Bone marrow (tissue), 2 donors: ENCODE measurements at places on chromosomes 1 and 21.
A peak's percentile ranks its signal among the peaks of the same experiment; 100 is the strongest.

DNA sequence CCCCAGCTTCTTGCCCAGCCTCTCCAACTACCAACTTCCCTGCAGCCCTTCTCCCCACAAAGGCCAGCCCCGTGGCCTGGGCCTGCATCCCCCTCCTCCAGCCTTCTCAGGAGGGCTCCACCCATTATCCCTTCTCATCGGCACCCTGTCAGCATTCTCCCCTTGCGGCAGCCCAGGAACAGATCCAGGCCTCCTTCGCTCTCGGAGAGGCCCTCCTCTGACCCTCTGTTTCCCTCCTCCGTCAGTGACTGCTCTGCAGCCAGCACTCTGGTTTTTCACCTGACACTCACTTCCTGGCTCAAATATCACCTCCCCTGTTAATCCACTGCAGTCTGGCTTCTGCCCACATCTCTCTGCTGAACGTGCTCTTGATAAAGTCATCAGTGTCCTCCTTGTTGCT lies 17.5 kb downstream of the ADGRB2 start:
- no peak for DNase-seq

DNA sequence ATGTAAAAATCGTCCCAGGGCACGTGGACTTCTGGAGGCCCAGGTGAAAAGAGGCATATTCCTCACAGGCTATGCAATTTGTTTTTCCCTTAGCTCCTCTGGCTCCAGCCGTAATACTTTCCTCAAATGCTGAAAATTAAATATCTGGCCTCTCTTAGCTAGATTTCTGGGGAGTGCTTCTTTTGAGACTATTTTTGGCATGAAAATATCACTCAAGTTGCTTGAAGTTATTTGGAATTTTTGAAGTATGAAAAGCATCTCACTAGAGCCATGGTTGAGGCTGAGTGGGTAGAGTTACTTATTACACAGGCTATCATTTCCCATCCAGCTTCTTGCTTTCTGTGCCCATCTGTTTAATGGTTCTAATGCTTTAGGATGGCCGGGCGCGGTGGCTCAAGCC lies 59.7 kb downstream of the MYOM3 start:
- no peak for DNase-seq

DNA sequence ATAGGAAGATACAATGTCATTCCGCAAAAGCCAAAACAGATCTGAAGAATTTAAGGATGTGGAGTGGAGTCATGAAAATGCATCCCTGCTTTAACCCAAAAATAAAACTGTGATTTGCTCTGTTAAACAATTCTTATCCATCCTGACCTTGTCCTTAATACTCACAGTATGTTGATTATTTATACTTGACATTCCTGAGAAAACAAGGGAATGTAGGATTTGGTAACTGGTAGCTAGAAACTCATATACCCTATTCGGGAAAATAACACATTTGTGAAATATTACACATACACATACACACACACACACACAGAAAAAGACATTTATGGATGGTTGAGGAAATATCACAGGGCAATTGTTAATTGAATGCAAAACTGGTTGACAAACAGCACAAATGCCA lies 80.2 kb downstream of the FMN2 start:
- DNase-seq: no peak

DNA sequence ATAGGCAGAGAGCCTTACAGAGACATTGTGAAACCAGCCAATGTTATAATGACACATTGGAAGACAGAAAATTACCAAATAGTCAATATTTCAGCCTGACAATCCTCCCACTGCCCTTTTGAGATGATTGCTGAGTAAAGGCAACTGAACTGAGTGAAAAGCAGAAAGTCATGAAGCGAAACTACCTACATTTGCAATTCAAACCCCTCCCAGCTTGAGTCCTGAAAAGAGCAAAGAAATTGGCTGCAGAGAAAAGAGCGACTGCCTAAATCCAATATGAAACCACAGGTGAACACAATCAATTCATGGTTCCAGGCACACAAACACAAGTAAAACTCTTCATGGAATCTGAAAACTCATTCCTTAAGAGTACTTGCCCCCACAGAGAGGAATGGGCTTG lies 143.4 kb upstream of the CHRM3 start:
- DNase-seq: no peak

- no peak for DNase-seq
Measured at GRCh38 chr1:161037661-161038522, 872 bp downstream of the TSTD1 start.

GRCh38 chr1:199791495-199791894 lies 236.0 kb upstream of the NR5A2 start:
- DNase-seq: no peak

- DNase-seq: no peak
Measured at GRCh38 chr1:34190692-34191091, 14.0 kb downstream of the C1orf94 start.

- DNase-seq: peak; percentile 50
Measured at GRCh38 chr1:27992276-27992675, 32.5 kb downstream of the XKR8 start.

GRCh38 chr1:75330624-75331023 lies 196.4 kb downstream of the LHX8 start:
- DNase-seq: no peak

GRCh38 chr1:87684713-87685205 lies 356.1 kb downstream of the LMO4 start:
- DNase-seq: no peak

DNA sequence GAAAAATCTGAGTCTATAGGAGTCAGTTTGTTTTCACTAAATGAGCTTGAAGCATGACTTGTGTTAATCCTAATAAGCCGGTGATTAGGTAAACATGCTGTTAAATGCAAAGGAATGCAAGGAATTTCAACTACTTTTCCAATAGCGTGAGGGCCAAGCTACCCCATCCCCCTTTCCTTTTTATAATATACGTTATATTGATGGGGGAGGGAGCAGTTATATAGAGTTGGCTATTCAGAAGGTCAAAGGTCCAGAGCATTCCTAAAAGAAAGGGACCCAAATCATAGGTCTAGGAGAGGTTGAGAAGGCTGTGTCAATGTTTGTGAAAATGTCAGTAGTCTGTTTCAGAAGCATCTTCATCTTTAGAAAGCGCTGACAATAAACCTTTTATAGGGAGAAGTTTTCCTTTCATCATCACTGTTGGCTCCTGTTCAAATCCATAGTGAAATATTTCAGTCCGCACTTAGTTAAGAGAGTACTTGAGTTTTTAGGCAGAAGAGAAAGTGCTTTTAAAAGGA lies 3.8 kb downstream of the CCN1 start:
- no peak for DNase-seq

DNA sequence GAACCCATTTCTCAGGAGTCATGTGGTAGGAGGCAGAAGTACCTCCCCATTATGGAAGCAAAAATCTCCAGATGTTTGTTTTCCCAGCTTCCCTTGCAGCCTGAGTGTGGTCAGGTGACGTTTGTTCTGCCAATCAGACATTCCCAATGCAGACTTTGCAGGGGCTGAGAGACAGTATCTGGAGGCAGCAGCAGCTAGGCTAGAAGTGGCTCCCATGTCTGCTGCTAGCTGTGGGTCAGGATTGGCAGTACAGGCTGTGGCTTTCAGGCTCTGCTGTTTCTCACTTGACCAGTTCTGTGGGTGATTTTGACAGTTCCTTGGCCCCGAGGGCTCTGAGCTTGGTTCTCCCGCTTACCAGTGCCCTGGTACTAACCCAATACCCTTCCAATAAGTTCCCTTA lies 58.6 kb upstream of the NBPF3 start:
- DNase-seq: no peak

GRCh38 chr1:119815361-119815760 lies 4.1 kb upstream of the REG4 start:
- DNase-seq: no peak

- no peak for DNase-seq
Measured at GRCh38 chr1:242212401-242212800, 213.5 kb upstream of the MAP1LC3C start.

GRCh38 chr1:150887018-150887417 lies at the start of gene CTXND2:
Gene CTXND2, plus strand, starts transcription at chr1:150887136. Its CDS starts 25,179 bp downstream, at chr1:150912315.
- no peak for DNase-seq

- no peak for DNase-seq
Measured at GRCh38 chr1:245288796-245289195, 134.0 kb downstream of the KIF26B start.

GRCh38 chr1:232428786-232429530 lies 201.0 kb downstream of the SIPA1L2 start:
- no peak for DNase-seq

- no peak for DNase-seq
Measured at GRCh38 chr1:39852214-39852791, 31.0 kb downstream of the TRIT1 start.

DNA sequence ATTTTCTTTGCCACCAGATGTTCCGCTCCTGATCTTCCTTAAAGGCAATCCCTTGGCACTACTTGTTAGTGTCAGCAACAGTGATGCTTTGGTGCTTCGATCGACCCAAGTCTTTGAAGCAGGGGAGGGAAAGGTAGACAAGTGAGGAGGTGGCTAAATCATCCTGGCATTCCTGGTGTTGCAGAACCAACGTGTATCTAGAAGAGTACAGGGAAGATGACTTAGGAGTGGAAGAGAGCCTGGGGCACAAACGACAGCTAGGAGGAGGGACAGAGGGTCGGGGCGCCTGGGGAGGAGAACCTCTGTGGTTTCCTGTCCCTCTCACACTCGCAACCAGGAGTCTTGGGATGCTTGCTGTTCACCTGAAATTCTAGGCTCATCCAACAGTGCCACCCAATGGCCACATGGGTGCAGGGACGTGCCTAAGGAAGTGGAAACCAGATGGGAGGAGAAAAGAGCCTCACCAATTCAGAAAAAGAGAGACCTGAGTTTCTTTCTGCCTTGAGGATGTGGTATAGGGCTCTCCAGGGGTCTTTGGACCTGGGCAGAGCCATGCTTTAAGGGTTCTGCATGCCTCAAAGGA lies 9.5 kb upstream of the KCNA2 start:
- peak; percentile 3 for DNase-seq

DNA sequence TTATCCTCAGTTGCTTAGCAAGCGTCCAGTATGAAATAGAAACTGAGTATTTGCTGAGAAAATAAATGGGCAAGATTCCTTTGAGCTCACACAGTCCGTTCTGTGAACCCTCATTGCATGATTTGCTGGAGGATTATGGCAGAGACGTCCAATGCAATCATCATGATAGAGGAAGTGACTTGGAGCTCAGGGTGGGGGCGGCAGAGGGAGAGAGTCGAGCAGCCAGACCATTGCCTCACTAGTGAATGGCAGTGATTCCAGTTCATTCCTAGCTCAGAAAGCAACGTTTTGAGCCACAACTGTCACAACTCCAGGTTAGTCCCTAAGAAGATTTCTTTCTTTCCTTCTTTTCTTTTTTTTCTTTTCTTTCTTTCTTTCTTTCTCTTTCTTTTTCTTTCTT lies 27.5 kb upstream of the COL9A2 start:
- no peak for DNase-seq

DNA sequence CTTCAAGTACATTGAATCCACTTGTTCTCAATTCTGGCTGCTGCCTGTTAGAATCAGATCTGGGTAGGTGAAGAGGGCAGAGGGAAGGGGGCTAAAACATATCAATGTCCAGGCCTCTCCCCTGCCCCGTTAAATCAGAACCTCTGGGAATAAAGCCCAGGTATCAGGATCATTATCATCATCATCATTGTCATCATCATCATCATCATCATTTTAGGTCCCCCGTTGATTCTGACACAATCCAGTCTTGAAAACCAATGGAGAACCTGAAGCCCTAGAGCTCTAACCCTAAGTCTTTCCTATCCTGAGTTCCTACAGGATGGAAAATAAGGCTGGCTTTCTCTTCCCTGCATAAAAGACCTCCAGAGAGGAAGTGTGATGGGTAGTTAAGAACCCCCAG lies 93.1 kb downstream of the TAS1R2 start:
- DNase-seq: no peak

DNA sequence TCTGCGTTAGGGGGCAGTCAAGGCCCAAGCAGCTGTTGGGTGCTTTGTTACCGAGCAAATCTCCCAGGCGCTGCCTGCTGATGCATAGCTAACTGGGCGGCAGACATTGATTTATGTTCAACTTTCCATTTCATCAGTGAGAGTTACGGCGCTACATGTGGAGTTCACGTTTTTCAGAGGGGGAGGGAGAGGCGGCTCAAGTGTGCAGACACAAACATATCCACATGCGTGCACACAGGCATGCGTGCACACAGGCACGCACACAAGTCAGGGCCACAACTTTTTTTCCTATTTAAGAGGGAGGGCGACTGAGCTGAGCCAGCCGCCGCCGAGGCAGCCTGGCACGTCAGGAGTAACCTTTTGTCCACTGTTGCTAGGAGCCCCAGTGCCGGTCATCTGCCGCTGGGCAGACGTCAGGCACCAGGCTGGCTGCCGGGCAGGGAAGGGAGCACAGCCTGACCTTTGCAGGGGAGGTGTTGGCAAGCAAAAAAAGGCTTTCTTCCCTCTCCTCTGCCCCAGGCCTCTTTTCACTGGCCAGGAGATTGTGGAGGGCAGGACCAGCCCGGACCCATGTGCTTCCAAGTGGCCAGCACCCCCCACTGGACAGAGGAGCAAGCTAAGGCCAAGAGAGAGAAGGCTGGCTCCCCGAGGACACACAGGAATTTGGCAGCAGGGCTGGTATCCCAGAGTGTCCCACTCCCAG lies 73.3 kb downstream of the MRPL37 start:
- no peak for DNase-seq

- no peak for DNase-seq
Measured at GRCh38 chr21:16072737-16073136, 343.0 kb downstream of the USP25 start.

GRCh38 chr1:188689542-188689941 lies 1788.1 kb downstream of the BRINP3 start:
- DNase-seq: no peak

DNA sequence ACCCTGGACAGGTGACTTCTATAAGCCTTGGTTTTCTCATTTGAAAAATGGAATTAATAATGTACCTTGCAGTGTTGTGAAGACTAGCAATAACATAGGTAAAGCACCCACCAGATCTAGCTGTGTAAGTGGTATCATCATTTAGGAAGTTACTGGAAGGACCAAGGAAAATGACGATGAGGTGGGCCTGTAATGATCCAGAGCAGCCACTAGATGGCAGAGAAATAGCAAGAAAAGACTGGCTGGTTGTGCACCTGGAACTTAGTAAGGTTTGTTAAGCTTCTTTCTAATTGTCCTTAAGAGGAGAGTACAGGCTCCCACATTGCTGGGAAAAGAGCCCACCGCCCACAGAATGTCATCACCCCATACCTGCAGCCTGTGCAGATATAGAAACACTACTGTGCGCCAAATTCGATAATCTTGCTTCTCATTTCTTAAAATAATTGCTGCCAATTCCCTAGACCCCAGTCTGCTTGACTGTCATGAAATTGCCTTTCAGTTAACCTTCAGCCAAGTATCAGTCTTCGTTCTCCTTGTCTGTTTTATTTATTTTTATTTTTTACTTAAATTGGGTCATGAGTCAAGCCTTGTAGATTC lies 37.2 kb downstream of the WNT4 start:
- no peak for DNase-seq

GRCh38 chr1:156253634-156254033 lies 5.8 kb upstream of the PAQR6 start:
- no peak for DNase-seq
